Activated CD8-positive, alpha-beta T cell treated with anti-CD3 and anti-CD28 coated beads, Interleukin-2, amount 10 ng/mL, durations not matched to agents 7 days and 5 days (primary cell): ENCODE measurements at places on chromosomes 16 and 17. TPM values are rescaled to one million over a fixed set of nuclear protein-coding genes. Genes with fewer than 3 reads are reported as not detected.

Gene CACNG4
- total RNA-seq: not detected

Gene KLHDC4
- 91.7 TPM for total RNA-seq

Gene CCDC144A
- 0.47 TPM for total RNA-seq

Gene LRRC75A
- 3.6 TPM for total RNA-seq

Gene DYNLRB2
- not detected for total RNA-seq

Gene SLC52A1
- 0.94 TPM for total RNA-seq

Gene PIPOX
- 1.5 TPM for total RNA-seq

Gene TP53TG3F
- total RNA-seq: not detected

Gene ZP2
- total RNA-seq: not detected

Gene CD2BP2
- total RNA-seq: 62.7 TPM

DNA sequence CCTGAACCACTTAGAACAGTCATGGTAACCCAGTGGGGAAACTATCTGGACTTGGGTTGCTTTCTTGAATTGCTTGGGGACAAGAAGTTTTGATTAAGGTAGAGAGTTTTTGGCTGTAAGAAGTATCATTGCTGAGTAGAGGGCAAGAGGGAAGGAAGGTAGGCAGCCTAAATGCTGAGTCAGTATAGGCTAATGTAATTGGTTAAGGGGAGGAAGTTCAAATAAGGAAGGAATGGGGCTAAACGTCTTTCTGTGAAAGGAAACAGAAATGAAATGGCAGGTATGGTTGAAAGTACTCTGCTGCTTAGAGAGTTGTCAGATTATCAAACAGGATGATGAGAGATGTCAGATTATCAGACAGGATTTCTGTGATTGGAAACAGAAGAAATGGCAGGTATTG lies 20.3 kb downstream of the KPNB1 start:
- peaks cover 40% of the 10 kb centered on the region for H3K4me1 ChIP-seq
- peak overlapping the region; percentile 70 for H3K27ac ChIP-seq
- no peaks in the 10 kb centered on the region for H3K27me3 ChIP-seq

DNA sequence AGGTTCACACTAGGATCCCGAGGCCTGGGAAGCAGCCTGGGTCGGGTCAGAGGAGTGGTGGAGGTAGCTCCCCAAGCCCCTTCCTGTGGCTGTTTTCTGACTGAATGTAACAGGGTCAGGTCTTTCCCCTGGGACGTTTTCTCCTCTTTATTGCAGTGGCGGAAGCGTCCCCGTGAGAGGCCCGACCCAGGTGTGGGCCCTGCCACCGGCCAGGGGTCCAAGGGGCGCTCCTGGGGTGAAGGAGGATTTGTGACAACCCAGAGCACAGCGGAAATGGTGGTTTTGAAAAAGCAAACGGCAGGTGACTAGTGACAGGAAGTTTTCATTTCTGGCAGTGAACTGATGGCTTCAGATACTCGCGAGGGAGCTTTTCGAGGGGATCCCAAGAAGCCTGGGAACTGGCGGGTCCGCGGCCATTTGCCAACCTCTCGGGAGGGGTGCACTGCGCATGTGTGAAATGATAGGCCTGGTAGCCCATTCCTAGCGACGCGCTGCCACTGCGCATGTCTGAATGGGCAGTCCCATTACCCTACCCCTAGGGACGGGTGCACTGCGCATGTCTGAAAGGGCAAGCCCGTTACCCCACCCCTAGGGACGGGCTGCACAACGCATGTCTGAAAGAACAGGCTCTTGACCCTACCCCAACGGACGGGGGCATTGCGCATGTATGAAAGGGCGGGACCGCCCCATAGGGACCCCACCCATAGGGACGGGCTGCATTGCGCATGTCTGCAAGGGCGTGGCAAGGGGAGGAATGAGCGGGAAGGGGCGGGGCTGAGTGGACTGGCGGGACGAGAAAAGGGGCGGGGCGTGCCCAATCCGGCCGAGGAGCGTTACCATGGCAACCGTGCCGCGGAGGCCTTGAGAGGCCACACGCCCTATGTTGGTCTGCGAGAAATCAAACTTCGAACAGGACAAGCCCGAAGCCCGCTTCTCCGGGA lies 1747.9 kb downstream of the TP53TG3F start:
- no peaks in the 10 kb centered on the region for H3K27me3 ChIP-seq
- no peak overlapping the region for H3K4me3 ChIP-seq
- no peaks in the 10 kb centered on the region for H3K36me3 ChIP-seq
- H3K4me1 ChIP-seq: no peaks in the 10 kb centered on the region
- no peak for DNase-seq

GRCh38 chr16:53080345-53081031 lies 25.7 kb downstream of the CHD9 start:
- no peaks in the 10 kb centered on the region for H3K27me3 ChIP-seq
- peaks cover 4% of the 10 kb centered on the region for H3K4me1 ChIP-seq
- H3K36me3 ChIP-seq: peaks cover 8% of the 10 kb centered on the region
- no peak overlapping the region for H3K27ac ChIP-seq
- H3K4me3 ChIP-seq: no peak overlapping the region
- DNase-seq: no peak

- no peaks in the 10 kb centered on the region for H3K27me3 ChIP-seq
- no peaks in the 10 kb centered on the region for H3K36me3 ChIP-seq
- no peak overlapping the region for H3K27ac ChIP-seq
- no peak for DNase-seq
- H3K4me3 ChIP-seq: no peak overlapping the region
Observed at GRCh38 chr17:34125010-34125409, 130.1 kb upstream of the CCL2 start.

DNA sequence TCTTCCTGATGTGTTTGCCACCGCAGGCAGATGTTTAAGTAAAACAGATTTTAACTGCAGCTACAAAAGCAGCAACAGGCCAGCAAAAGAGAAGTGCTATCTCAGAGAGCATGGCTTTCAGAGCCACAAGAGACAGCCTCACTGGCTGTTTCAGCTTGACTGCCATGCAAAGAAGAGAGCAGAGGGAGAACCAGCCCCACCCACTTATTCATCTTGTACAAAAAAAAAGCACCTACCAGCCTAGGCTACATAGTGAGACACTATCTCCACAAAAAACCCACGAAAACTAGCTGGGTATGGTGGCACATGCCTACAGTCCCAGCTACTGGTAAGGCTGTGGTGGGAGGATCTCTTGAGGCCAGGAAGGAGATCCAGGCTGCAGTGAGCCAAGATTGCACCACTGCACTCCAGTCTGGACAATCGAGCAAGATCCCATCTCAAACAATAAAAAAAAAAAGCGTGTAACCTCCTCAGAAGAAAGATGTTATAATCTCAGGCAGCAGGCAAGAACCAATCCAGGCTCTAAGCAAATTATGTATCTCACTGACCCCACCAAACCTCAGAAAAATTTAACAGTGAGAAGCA lies 30.0 kb downstream of the STH start:
- no peak overlapping the region for H3K4me3 ChIP-seq
- H3K27me3 ChIP-seq: no peaks in the 10 kb centered on the region
- H3K36me3 ChIP-seq: peaks cover 49% of the 10 kb centered on the region
- H3K27ac ChIP-seq: peak overlapping the region; percentile 5

GRCh38 chr16:21598701-21599121 lies 666 bp upstream of the METTL9 start:
- peak overlapping the region; percentile 86 for H3K4me3 ChIP-seq
- H3K36me3 ChIP-seq: peaks cover 13% of the 10 kb centered on the region
- H3K27me3 ChIP-seq: peaks cover 3% of the 10 kb centered on the region
- DNase-seq: no peak
- H3K4me1 ChIP-seq: peaks cover 55% of the 10 kb centered on the region
- peak overlapping the region; percentile 93 for H3K27ac ChIP-seq

GRCh38 chr16:74107795-74108610 lies 188.6 kb upstream of the PSMD7 start:
- peaks cover 2% of the 10 kb centered on the region for H3K4me1 ChIP-seq
- H3K4me3 ChIP-seq: peak overlapping the region; percentile 48
- no peak overlapping the region for H3K27ac ChIP-seq
- H3K27me3 ChIP-seq: no peaks in the 10 kb centered on the region
- H3K36me3 ChIP-seq: no peaks in the 10 kb centered on the region
- peak; percentile 55 for DNase-seq

DNA sequence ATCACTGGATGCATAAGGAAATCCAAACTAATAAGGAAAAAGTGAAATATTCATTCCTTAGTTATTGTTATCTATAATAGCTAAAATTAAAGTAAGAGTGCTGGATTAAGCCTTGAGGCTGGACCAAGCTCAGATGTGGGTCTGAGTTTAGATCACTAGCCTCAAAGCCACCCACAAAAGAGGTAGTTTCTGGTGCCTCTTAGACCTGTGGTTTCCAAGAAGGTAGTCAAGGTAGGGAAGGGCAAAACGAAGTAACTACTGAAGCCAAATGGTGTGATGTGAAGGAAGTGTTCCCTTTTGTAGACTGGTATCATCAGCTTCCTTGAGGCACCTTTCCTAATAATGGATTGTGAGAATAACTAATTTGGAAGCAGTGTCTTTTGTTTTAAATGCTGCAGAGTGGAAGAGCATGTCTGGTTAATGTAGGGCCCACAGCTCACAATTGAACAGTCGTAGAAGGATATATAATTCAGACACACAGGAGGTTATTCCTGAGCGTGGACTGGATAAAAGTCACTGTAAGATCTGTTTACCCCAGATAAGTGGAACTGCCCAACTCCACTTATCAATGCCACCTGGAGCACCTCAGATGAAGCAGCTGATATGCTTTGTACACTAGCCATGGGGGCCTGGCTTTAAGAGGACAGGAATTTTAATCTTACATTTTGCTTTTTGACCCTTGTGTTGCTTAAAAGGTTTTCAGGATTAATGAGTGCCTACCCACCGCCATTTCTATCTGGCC lies 31.7 kb upstream of the LCMT1 start:
- H3K36me3 ChIP-seq: no peaks in the 10 kb centered on the region
- H3K4me1 ChIP-seq: peaks cover 3% of the 10 kb centered on the region
- no peak overlapping the region for H3K27ac ChIP-seq

DNA sequence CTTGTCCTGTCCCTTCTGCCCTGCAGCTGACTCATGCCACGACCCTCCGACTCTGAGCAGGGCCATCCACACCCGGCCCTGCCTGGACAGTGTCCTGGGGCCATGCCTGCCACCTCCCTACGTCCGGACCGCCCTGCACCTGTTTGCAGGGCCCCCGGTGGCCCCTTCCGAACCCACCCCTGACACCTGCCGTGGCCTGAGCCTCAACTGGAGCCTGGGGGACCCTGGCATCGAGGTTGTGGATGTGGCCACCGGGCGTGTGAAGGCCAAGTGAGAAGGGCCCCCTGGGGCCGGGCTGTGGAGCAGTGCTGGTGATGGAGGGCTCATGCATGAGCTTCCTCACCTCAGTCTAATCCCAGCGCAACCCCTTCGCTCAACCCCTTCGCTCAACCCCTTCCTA lies 5.1 kb downstream of the ADAD2 start:
- no peak overlapping the region for H3K27ac ChIP-seq
- no peak overlapping the region for H3K4me3 ChIP-seq
- H3K36me3 ChIP-seq: no peaks in the 10 kb centered on the region
- H3K27me3 ChIP-seq: peaks cover 2% of the 10 kb centered on the region
- DNase-seq: no peak

DNA sequence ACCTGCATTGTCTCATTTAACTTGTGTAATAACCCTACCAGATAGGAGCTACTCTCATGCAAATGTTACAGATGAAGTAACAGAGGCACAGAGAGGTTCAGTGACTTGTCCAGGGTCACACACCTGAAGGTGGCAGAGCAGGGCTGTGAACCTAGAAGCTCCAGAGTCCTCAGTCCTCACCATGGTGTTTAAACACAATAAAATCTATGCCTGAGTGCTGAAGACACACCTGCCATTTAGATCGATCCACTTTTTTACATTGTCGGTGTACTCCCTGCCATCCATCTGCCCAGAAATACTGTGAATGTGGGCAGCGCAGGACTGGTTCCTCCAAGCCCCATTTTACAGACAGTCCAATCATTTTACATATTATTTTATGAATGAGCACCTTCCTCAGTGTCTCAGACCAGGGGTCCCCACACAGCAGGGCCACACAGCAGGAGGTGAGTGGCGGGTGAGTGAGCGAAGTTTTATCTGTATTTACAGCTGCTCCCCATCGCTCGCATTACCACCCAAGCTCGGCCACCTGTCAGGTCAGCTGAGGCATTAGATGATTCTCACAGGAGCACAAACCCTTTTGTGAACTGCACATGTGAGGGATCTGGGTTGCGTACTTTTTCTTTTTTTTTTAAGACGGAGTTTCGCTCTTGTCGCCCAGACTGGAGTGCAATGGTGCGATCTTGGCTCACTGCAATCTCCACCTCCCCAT lies 5.6 kb downstream of the IL4R start:
- peak overlapping the region; percentile 93 for H3K27ac ChIP-seq
- H3K4me1 ChIP-seq: peaks cover 89% of the 10 kb centered on the region
- H3K36me3 ChIP-seq: peaks cover 87% of the 10 kb centered on the region
- no peak for DNase-seq
- peak overlapping the region; percentile 90 for H3K4me3 ChIP-seq

DNA sequence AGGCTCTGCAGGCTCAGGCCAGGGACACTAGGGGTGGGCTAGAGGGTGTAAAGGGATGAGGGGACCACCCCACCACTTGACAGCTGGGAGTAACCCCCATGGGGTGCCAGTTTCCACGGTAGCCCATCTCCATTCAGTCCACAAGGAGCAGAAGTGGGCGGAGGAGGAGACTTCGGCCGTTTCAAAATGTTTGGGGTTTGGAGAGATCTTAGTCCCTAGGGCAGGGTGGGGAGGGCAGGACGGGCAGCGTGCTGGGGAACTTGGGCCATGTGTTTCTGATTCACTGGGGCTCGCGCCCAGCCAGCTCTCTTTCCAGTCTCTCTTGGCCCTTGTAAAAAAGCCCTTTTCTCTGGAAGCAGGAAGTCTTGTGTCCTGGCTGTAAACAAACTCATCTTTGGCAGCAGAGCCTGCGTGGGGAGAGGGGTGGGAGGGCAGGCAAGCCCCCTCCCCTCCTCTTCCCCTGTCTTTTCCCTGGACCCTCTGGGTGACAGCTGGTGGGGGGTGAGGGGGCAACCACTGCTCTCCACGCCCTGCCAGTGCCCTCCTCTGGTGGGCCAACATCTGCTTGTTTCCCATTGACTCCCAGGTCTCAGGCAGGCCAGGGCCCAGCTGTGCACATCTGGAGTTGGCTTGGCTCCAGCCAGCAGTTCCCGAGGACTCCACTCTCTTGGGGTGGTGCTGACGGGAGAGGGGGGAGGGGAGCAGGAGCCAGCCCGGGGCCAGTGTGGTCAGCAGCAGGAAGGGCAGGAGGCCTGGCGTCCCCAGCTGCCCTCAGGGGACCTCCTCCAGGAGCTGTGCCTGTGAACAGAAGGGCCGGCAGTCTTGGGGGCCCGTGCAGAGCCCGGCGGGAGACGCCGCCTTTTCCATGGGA lies 8.1 kb downstream of the CYGB start:
- H3K36me3 ChIP-seq: no peaks in the 10 kb centered on the region
- peaks cover 14% of the 10 kb centered on the region for H3K4me1 ChIP-seq
- H3K4me3 ChIP-seq: no peak overlapping the region
- no peak for DNase-seq
- no peaks in the 10 kb centered on the region for H3K27me3 ChIP-seq

DNA sequence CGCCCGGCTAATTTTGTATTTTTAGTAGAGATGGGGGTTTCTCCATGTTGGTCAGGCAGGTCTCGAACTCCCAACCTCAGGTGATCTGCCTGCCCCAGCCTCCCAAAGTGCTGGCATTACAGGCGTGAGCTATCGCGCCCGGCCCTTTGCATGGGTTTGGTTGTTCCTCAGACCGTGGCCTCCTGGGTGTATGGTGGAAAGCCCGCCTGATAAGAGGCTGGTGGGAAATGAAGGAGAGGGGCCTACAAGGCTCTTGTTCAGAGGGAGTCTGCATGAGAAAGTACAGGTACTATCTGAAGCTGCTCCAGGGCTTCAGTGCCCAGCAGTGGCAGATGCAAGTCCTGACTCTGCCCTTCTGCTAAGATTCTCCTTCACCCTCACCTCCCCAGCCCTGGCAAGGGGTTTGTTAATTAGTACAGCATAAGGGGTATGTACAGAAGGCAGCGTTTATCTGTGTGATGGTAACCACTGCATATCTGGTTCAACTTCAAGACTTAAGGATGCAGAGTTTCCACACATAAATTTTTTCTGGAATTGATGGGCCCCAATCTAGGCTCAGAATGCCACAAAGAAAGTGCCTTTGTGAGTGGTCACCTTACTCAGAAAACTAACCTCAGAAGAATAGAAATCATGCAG lies 24.2 kb downstream of the GRB7 start:
- no peak overlapping the region for H3K27ac ChIP-seq
- H3K36me3 ChIP-seq: peaks cover 49% of the 10 kb centered on the region
- no peak for DNase-seq
- H3K27me3 ChIP-seq: no peaks in the 10 kb centered on the region
